CD4-positive, alpha-beta T cell treated with Interleukin-15 for 4 hours (primary cell): ENCODE measurements at places on chromosomes 5 and 9.
A peak's percentile ranks its signal among the peaks of the same experiment; 100 is the strongest.

DNA sequence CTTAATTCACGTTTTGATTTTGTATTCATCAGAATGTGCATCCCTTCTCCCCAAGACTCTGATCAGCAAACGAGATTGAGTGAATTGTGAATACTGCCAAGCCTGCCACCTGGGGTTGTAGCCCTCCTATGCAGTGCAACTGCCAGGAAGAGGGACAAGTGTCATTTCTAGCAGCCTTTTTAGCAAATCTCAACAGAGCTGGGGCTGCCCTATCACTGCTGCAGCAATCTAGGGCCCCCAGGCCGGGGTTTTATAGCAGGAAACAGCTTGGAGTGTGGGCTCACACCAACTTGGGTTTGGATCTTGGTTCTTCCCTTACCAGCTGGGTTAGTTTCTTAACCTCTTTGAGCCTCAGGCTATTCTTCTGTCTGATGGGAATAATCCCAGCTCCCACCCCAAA is 4.0 kb downstream of the CSF1R start:
- DNase-seq = no peak

DNA sequence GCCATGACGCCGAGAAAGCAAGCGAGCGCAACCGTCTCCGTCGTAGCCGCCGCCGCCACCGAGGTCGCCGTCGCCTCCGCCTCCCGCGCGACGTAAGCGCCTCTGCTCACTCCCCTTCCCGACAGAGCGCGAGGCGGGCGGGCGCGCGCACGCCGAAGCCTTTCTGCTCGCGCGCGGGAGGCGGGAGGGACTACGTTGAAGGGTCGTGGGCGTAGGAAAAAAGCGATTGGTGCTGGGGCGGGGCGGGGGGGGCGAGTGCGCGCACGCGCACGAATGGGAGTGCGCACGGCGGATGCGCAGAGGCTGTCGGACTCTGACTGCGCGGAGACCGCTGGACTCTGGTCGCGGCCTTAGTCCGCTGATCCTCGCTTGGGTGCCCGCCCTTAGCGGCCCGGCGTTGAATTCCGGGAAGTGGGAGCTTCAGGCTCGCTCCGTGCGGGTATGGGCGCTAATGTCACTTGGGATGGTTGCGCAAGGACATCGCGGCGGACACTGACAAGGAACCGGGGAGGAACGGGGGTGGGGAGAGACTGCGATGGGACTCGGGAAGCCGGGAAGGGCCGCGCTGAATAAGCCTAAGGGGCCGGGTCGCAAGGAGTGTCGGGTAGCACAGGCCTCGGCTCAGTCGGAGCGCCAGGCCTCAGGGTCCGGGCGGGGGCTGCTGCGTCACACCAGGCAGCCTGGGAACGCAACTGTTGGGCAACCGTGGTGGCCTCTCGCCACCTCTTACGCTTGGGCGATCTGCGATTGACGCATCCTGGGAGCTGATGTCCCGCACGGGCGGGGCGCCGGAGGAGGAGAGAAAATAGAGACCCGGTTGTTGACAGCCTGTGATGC is at the start of gene CHD1:
Gene CHD1, minus strand, starts transcription at position 135 of the 837 bp plus-strand sequence. CDS start 2,621 bp downstream, outside the sequence.
- DNase-seq = peak; percentile 95

- no peak for DNase-seq
Measured at GRCh38 chr5:138985683-138986082, 110.5 kb upstream of the LRRTM2 start.

DNA sequence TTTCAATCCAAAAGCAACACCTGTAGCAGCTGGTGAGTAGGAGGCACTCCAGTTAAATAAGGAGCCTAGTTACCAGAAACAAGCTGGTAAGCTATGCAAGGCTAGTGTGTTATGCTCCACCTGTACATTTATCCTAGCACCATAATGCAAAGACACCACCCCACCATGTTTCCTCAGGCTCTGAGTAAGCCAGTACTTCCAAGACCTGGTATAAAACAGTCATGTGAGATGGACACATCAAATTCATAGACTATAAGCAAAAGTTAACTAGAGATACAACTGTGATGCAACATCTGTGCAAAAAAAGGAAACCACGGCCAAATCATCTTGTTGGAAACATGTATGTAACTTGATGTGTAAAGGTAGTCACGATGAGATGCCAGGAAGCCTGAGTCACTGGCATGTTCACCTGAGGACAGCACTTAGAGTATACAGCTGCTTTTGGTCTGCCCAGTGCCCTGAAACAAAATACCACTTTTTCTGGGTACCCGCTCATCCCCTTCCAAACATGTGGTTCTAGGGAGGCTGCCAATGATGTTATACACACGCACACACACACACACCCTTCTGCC is 66.1 kb downstream of the CDK5RAP2 start:
- no peak for DNase-seq

DNA sequence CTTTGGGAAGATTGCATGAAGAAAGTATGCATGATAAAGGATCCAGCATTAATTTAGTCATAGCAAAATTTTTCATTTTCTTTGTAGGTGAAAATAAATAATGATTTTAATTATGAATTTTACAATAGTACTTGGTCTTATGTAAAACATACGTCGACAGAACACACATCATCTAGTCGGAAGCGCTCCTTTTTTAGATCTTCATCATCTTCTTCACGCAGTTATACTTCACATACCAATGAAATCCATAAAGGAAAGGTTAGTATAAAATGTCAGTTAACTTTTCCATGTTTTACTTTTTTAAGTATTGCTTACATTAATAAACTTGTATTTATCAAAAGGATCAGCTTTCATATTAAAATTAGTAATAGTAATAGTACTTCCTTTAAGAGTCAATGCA is 35.8 kb downstream of the C7 start:
- no peak for DNase-seq

DNA sequence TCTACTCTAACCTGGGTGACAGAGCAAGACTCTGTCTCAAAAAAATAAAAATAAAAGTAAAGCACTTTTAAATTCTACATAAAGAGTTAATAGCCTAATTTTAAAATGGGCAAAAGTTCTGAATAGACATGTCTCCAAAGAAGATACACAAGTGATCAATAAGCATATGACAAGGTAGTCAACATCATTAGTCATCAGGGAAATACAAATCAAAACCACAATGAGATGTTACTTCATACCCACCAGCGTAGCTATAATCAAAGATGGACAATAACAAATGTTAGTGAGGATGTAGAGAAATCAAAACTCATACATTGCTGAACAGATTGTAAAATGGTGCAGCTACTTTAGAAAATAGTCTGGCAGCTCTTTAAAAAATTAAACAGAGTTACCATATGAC is 64.1 kb downstream of the IQGAP2 start:
- DNase-seq = no peak

DNA sequence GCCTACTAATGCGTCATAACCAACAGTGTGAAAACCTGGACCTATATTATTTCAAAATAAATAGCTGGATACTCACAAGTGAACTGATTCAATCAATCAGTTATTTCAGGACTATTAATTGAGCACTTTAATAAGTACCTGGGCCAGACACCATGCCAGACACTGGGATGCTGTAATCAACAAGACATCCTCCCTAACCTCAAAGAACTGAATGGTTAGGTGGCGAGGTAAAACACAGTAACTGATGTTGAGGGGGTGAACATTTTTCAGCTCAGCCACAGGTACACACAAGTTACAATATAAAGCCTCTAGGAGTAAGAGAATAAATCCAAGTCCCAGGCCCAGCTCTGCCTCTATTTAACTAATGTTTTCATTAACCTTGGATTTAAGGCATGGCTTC is 24.0 kb downstream of the CDH6 start:
- no peak for DNase-seq

DNA sequence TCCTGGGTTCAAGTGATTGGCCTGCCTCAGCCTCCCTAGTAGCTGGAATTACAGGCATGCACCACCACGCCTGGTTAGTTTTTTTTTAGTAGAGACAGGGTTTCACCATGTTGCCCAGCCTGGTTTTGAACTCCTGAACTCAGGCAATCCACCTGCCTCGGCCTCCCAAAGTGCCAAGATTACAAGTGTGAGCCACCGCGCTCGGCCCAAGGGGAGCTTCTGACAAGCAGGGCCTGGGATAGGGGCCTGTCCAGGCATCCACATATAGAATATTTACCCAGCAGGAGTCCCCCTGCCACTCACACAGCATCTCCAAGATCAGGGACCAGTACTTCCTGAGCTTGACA is 10.1 kb downstream of the IRF1 start:
- no peak for DNase-seq

- no peak for DNase-seq
Measured at GRCh38 chr5:33410221-33410620, 30.5 kb upstream of the TARS1 start.

GRCh38 chr9:130728721-130729120 is 35.1 kb downstream of the EXOSC2 start:
- DNase-seq = no peak
